Naive thymus-derived CD8-positive, alpha-beta T cell (primary cell): ENCODE measurements at places on chromosomes 13 and 19.

GRCh38 chr13:61358599-61358998 is 57.0 kb downstream of the PCDH20 start:
- no peak overlapping the region for H3K4me3 ChIP-seq
- H3K4me1 ChIP-seq, result no peaks in the 10 kb centered on the region
- H3K36me3 ChIP-seq, result no peaks in the 10 kb centered on the region

- H3K4me3 ChIP-seq, result peak overlapping the region; percentile 78
- H3K4me1 ChIP-seq, result peaks cover 8% of the 10 kb centered on the region
- DNase-seq, result no peak
- H3K27ac ChIP-seq, result peak overlapping the region; percentile 88
- no peaks in the 10 kb centered on the region for H3K27me3 ChIP-seq
- peaks cover 18% of the 10 kb centered on the region for H3K36me3 ChIP-seq
These were observed 680 bp downstream of the LIG4 start for GRCh38 chr13:108214441-108215271.

GRCh38 chr19:48963371-48964204 is 1.5 kb upstream of the FTL start:
- peaks cover 73% of the 10 kb centered on the region for H3K4me1 ChIP-seq
- H3K4me3 ChIP-seq, result peak overlapping the region; percentile 98
- H3K27me3 ChIP-seq, result no peaks in the 10 kb centered on the region
- DNase-seq, result peak; percentile 26
- H3K36me3 ChIP-seq, result no peaks in the 10 kb centered on the region
- peak overlapping the region; percentile 97 for H3K27ac ChIP-seq

DNA sequence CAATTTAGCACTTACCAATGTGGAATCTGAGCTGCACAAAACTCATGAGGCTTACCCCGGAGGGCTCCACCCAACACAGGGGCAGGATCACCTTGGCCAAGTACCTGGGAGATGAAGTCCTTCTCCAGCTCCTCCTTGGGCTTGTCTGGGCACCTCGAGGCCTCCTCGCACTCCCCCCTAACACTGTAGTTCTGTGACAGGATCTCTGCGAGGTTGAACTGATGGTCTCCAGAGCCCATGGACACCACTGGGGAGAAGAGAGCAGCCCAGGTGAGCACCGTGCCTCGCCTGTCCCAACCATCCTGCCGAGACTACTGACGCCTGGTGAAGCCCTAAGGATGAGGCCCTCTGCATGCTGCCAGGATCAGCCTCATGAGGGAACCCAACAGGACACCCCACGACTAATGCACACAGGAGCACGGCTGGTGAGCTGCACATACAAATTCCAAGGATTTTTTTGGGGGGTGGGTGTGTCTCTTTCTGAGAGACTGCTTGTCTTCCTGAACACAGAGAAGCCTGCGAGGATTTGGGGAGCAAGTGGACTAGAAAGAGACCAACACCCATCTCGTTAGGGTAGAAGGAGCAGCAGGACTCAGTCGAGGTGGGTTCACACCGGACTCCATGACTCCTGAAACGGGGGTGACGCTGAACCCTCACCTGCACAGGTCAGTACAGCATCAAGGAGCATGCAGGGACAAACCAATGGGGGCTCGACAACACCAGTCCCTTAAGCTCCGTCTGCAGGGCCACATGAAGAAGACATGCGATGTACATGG is 10.1 kb downstream of the MIER2 start:
- DNase-seq, result no peak
- H3K4me1 ChIP-seq, result peaks cover 21% of the 10 kb centered on the region
- H3K36me3 ChIP-seq, result peaks cover 42% of the 10 kb centered on the region
- no peaks in the 10 kb centered on the region for H3K27me3 ChIP-seq
- H3K4me3 ChIP-seq, result no peak overlapping the region
- H3K27ac ChIP-seq, result no peak overlapping the region

GRCh38 chr19:8609279-8610040 is 1.1 kb downstream of the ADAMTS10 start:
- peaks cover 10% of the 10 kb centered on the region for H3K36me3 ChIP-seq
- peak overlapping the region; percentile 96 for H3K4me3 ChIP-seq
- H3K27ac ChIP-seq, result peak overlapping the region; percentile 95
- no peak for DNase-seq
- peaks cover 49% of the 10 kb centered on the region for H3K4me1 ChIP-seq

DNA sequence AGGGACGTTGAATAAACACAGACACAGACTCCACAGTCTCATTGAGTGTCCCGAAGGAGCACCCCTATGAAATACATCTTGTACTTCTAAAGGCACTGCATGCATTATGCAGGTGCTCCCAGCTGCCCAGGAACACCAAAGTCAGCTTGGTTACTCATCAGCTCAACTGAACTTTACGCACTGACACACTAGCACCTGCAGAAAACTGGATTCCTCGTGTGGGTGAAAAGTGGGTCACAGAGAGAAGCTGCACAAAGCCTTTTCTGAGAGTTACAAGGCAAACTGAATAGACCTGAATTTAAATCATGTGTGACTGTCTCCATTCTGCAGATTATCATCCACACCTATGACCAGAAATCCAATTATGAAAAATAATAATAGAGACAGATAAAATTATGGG is 527.5 kb upstream of the NBEA start:
- DNase-seq, result no peak
- H3K27me3 ChIP-seq, result no peaks in the 10 kb centered on the region
- no peak overlapping the region for H3K27ac ChIP-seq
- no peaks in the 10 kb centered on the region for H3K4me1 ChIP-seq
- H3K36me3 ChIP-seq, result no peaks in the 10 kb centered on the region
- no peak overlapping the region for H3K4me3 ChIP-seq

- DNase-seq, result no peak
- no peak overlapping the region for H3K4me3 ChIP-seq
- H3K27ac ChIP-seq, result no peak overlapping the region
- H3K27me3 ChIP-seq, result no peaks in the 10 kb centered on the region
- no peaks in the 10 kb centered on the region for H3K36me3 ChIP-seq
These were observed 848.1 kb downstream of the SLITRK6 start for GRCh38 chr13:84951128-84951527.

DNA sequence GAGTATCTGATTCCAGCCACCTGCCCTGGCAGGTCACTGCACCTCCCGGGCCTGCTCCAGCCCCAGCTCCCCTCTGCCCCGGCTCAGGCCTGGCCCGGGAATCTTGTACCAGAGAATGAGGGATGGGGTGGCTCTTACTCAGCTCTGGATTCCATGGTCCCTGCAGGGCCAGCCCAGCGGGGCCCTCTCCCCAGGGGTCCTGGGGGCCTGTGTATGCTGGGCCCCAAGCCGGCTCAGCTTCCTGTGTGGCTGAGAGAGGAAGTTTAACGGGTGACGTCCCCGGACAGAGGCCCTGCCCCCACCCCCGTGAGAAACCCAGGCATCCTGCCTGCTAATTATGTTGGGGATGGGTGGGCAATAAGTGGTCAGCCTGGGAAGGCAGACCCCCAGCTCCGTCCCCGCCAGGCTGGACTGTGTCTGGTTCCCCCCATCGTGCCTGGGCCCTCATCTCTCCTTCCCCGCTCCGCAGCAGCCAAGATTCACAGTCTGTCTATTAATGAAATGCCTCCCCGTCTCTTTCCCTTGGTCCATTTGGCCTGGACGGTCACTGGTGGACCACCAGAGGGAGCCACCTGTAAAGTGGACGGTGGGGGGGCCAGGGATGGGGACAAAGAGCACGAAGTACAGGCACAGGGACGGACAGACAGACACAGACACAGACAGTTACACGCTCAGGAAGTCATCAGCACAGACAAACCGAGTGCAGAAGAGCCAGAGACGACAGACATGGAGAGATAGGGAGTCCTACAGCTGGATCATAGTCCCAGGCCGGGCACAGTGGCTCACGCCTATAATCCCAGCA is at the start of gene DENND1C:
TSS of gene DENND1C (minus strand) at position 247 of the 802 bp plus-strand sequence. CDS start at position 155, 92 bp downstream.
- no peaks in the 10 kb centered on the region for H3K27me3 ChIP-seq
- H3K4me3 ChIP-seq, result peak within 1 kb of the TSS; percentile 84
- no peaks in the 10 kb centered on the region for H3K36me3 ChIP-seq
- H3K4me1 ChIP-seq, result peaks cover 42% of the 10 kb centered on the region
- peak; percentile 81 for DNase-seq

- H3K4me3 ChIP-seq, result no peak overlapping the region
- no peaks in the 10 kb centered on the region for H3K4me1 ChIP-seq
- H3K27ac ChIP-seq, result no peak overlapping the region
- H3K36me3 ChIP-seq, result no peaks in the 10 kb centered on the region
- DNase-seq, result no peak
These were observed 463.4 kb upstream of the MIR17HG start for GRCh38 chr13:90884066-90884465.

- no peak overlapping the region for H3K27ac ChIP-seq
- H3K4me1 ChIP-seq, result no peaks in the 10 kb centered on the region
- H3K36me3 ChIP-seq, result no peaks in the 10 kb centered on the region
- no peak overlapping the region for H3K4me3 ChIP-seq
These were observed 246.1 kb upstream of the MAB21L1 start for GRCh38 chr13:35722458-35723052.

- H3K4me3 ChIP-seq, result peak overlapping the region; percentile 47
- H3K36me3 ChIP-seq, result no peaks in the 10 kb centered on the region
- H3K4me1 ChIP-seq, result peaks cover 34% of the 10 kb centered on the region
- H3K27me3 ChIP-seq, result no peaks in the 10 kb centered on the region
- no peak for DNase-seq
- no peak overlapping the region for H3K27ac ChIP-seq
These were observed 2.1 kb downstream of the ARID3A start for GRCh38 chr19:927780-928401.

- no peak overlapping the region for H3K27ac ChIP-seq
- peaks cover 20% of the 10 kb centered on the region for H3K36me3 ChIP-seq
- H3K4me3 ChIP-seq, result no peak overlapping the region
- H3K4me1 ChIP-seq, result peaks cover 14% of the 10 kb centered on the region
- DNase-seq, result no peak
These were observed 110.3 kb downstream of the MIPEP start for GRCh38 chr13:23778879-23779278.

GRCh38 chr13:41512441-41512840 is 55.1 kb downstream of the RGCC start:
- H3K4me3 ChIP-seq, result no peak overlapping the region
- no peak overlapping the region for H3K27ac ChIP-seq
- peaks cover 2% of the 10 kb centered on the region for H3K4me1 ChIP-seq
- H3K36me3 ChIP-seq, result no peaks in the 10 kb centered on the region
- no peaks in the 10 kb centered on the region for H3K27me3 ChIP-seq
- no peak for DNase-seq

DNA sequence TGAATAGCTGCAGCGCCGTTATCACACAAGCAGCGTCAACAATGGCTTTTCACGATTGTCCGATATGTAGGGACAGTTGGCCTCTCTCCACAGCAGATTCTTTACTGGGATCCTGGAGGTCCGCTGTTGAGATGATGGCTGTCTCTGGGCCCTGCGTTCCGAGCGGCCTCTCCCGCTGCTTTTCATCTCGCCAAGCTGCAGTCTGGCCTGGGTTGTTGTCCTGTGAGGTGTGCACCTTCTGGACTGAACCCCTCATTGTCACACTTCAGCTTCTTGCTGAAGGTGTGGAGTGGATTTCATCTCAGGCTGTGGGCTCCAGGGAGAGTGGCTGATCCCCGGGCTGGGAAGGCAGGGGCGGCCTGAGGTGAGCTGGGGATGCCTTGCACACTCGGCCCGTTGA is 9.6 kb downstream of the UPF1 start:
- H3K4me3 ChIP-seq, result no peak overlapping the region
- H3K36me3 ChIP-seq, result peaks cover 23% of the 10 kb centered on the region
- no peaks in the 10 kb centered on the region for H3K27me3 ChIP-seq
- no peak for DNase-seq
- peaks cover 86% of the 10 kb centered on the region for H3K4me1 ChIP-seq

DNA sequence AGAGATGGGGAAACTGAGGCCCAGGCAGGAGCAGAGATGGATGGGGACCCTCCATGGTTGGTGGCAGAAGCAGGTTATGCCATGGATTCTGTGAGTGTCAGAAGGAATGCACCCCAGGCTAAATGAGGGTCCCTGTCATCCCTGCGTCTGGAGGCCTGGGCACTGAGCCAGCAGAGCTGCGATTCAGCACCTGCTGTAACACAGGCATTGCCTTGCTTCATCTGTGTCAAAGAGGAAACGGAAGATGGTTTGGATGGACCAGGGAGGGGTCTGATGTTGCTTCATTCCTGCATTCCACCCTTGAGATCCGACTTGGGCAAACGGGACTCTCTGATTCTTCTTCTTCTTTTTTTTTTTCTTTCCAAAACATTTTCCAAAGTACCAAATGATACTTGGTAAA is 1.2 kb downstream of the C5AR1 start:
- H3K4me1 ChIP-seq, result no peaks in the 10 kb centered on the region
- H3K27me3 ChIP-seq, result peaks cover 28% of the 10 kb centered on the region
- no peak for DNase-seq

- H3K4me1 ChIP-seq, result no peaks in the 10 kb centered on the region
- H3K27me3 ChIP-seq, result peaks cover 8% of the 10 kb centered on the region
- H3K36me3 ChIP-seq, result no peaks in the 10 kb centered on the region
- DNase-seq, result no peak
These were observed 419.5 kb upstream of the ARGLU1 start for GRCh38 chr13:106987427-106987785.

GRCh38 chr19:542173-542866 is 1.5 kb upstream of the GZMM start:
- H3K36me3 ChIP-seq, result no peaks in the 10 kb centered on the region
- H3K27me3 ChIP-seq, result no peaks in the 10 kb centered on the region
- no peak for DNase-seq
- H3K27ac ChIP-seq, result no peak overlapping the region
- H3K4me1 ChIP-seq, result peaks cover 18% of the 10 kb centered on the region
- no peak overlapping the region for H3K4me3 ChIP-seq

- H3K36me3 ChIP-seq, result peaks cover 17% of the 10 kb centered on the region
- H3K27ac ChIP-seq, result no peak overlapping the region
- peaks cover 3% of the 10 kb centered on the region for H3K4me1 ChIP-seq
- no peak for DNase-seq
- H3K4me3 ChIP-seq, result no peak overlapping the region
- H3K27me3 ChIP-seq, result no peaks in the 10 kb centered on the region
These were observed 23.3 kb upstream of the KCTD4 start for GRCh38 chr13:45224176-45224575.

DNA sequence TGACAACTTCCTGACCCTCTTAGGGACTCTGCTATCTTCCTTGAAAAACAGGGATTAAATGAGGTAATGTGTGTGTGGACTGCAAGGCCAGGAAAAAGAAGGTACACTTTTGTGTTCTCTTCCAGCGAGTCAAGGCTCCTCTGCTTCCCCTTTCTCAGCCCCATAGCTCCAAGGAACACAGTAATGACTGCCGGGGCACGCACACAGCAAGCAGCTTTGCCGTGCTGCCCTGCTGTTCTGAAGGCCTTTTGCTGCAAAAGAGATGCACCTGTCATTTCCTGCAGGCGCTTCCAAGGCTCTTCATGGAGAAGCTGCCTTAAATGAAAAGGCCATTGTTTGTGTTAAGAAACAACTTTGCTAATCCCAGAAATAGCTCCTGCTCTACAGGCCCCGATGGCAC is 84.6 kb downstream of the CYSLTR2 start:
- H3K4me1 ChIP-seq, result no peaks in the 10 kb centered on the region
- no peak overlapping the region for H3K4me3 ChIP-seq
- no peak for DNase-seq
- H3K27me3 ChIP-seq, result no peaks in the 10 kb centered on the region
- H3K36me3 ChIP-seq, result no peaks in the 10 kb centered on the region
- no peak overlapping the region for H3K27ac ChIP-seq

DNA sequence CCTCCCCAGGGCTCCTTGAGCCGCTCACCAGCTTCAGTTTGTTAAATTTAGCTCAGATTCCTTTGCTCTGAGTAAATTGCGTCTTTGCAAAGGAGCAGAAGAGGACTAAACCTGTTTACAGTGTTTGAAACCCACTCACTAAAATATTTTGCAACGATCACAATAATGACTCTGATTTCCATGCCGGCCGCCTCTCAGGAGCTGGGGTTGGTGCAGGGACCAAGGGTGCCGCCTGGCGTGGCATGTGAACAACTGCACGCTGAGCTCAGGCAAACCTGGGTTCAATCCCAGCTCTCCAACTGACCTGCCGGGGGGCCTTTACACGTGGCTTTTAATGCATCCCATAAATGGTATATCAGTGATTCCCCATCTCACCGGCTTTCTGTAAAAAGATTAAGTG is 68.7 kb upstream of the CACNA1A start:
- no peak for DNase-seq
- no peak overlapping the region for H3K27ac ChIP-seq
- peaks cover 2% of the 10 kb centered on the region for H3K4me1 ChIP-seq
- H3K4me3 ChIP-seq, result no peak overlapping the region
